ENCODE measurements at places on chromosomes 2 and 18. TPM values are rescaled to one million over a fixed set of nuclear protein-coding genes. Genes with fewer than 3 reads are reported as not detected.
A peak's percentile ranks its signal among the peaks of the same experiment; 100 is the strongest.

DNA sequence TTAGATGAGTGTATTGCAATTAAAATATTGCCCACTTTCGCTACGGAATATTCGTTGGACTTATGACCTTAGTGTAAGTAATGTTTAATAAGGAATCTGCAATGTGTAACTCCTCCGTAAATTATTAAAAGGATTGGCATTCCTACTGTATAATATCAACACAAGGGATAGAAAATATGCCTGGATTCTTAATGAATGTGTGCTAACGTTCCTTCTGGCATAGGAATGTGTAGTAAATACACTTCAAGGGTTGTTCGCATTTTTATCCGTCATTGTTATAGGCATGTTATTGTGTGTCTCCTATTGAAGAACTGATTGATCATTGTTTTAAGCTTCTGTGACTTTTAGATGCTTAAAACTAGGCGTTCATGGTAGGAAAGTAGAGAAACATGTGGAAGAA lies 134.5 kb downstream of the NEDD4L start:
- no peak for DNase-seq

DNA sequence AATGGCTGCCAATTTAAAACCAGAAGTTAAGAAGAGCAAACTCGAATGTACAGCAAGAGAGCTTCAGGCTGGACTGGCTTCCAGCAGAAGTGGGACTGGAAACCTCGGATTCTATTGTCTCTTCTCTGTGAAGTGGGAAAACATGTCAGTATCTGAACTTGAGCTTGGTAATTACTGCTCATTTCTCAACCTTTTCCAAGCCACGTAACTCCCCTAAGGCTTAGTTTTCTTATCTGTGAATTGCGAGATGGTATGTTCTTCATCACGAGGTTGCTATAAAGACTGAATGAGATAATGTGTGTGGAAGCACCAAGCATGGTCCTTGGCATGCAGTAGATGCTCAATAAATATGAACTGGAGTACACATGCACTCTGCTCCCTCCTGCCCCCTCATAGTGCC lies 259.4 kb upstream of the SPRED2 start:
- DNase-seq: no peak

GRCh38 chr18:59788791-59789106 lies 91.5 kb upstream of the CCBE1 start:
- DNase-seq: no peak

Gene ZNF396
- 0.74 TPM for total RNA-seq

GRCh38 chr2:85830645-85831044 lies 58.1 kb downstream of the ST3GAL5 start:
- no peak for DNase-seq

GRCh38 chr18:69588301-69588700 lies 187.6 kb downstream of the DOK6 start:
- DNase-seq: no peak

GRCh38 chr2:226792155-226792881 lies 7.3 kb downstream of the IRS1 start:
- DNase-seq: no peak

- peak; percentile 52 for DNase-seq
These were observed 46.6 kb upstream of the TANC1 start for GRCh38 chr2:158921599-158922408.

DNA sequence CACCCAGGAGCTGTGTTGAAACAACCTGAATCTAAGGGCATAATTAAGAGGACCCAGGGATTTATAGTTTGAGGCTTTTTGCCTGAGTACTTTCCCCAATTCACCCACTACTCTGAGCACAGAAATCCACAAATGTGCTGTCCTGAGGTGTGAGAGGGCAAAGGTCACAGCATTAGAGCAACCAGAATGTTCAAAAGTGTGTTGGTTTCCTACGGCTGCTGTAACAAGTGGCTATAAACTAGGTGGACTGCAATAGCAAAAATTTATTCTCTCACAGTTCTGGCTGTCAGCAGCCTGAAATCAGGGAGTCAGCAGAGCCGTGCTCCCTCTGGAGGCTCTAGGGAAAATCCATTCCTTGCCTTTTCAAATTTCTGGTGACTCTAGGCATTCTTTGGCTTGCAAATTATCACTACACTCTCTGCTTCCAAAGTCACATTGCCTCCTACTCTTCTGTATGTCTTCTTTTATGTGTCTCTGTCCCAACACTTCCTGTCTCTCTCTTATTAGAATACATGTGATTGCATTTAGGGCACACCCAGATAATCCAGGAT lies 91.4 kb upstream of the TACR1 start:
- no peak for DNase-seq

Gene STK11IP
- total RNA-seq: 24.1 TPM

Gene IHH
- not detected for total RNA-seq

GRCh38 chr2:201523506-201523905 lies 72.0 kb downstream of the STRADB start:
- DNase-seq: no peak

- DNase-seq: no peak
These were observed 57.6 kb upstream of the NOSTRIN start for GRCh38 chr2:168744844-168745243.

Gene PCARE
- not detected for total RNA-seq

Gene GPR35
- total RNA-seq: not detected

DNA sequence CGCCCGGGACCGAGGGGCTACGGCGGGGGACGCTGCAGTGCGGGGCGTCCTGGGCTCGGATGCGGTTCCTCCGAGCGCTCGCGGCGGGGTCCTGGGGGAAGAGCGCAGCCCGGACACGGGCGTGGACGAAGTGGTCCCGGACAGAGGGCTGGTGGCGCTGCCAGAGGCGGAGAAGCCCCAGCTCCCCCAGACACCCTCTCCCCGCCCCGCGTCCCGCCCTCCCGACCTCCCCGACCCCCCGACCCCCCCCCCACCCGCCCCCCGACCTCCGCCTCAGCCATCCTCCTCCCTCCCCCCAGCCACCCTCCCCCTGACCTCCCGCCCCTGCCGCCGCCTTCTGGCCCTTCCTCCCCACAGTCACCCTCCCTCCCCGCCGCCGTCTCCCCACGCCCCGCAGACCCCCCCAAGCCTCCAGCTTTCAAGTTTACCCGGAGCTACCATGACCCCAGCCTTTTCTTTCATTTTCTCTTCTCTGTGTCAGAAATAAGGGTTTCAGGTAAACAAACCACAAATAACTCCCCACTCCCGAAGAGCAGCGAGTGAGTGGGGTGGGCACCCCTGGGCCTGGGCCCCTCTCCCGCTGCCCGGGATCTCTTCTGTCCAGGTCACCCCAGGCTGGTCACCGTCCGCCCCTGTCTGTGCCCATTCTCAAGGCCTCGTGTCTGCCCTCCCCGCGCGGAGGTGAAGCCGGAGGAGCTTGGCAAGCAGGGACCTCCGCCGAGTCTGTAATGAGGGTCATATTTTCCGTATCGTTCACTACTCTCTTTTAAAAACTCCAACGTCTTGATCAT lies 5.1 kb downstream of the NFATC1 start:
- no peak for DNase-seq

- no peak for DNase-seq
These were observed 1.6 kb upstream of the RAMP1 start for GRCh38 chr2:237857791-237858190.

DNA sequence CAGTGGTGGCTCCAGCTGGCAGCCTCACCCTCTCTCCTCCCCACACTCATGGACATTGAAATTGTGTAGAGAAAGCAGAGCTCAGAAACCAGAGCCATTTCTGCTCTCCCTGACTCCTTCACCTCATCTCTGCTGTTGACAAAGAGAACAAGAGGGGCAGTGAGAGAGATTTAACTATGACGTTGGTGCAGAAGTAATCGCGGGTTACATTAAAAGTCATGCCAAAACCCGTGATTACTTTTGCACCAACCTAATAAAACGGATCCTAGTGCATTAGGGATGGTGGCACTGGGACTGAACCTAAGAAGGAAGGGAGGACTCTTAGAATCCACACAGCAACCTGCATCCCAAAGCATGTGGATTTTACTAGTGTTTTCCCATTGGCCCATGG lies 113.3 kb upstream of the CDC42EP3 start:
- no peak for DNase-seq

Gene ALK
- 0.09 TPM for total RNA-seq

Gene TMEM214
- total RNA-seq: 49.7 TPM

Gene EDAR
- not detected for total RNA-seq

DNA sequence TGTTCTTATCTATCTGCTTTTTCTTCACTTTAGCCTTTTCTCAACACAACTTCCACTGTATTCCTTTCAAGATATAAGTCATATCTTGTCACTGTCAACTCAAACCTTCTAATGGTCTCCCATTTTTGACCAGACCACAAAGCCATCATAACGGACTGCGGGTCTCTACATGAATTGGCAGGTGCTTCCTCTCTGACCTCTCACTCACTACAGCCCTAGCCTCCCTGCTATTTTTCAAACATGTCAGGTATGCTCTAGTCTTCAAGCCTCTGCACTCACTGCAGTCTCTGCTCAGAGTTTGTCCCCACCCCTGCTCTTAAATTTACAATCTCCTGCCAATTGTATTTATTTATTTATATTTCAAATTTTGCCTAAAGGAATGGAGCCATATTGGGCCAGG lies 858.1 kb downstream of the TRIB2 start:
- DNase-seq: no peak

Gene NGEF
- 3.2 TPM for total RNA-seq

- peak; percentile 38 for DNase-seq
These were observed 17.0 kb downstream of the CHMP1B start for GRCh38 chr18:11868230-11868629.

DNA sequence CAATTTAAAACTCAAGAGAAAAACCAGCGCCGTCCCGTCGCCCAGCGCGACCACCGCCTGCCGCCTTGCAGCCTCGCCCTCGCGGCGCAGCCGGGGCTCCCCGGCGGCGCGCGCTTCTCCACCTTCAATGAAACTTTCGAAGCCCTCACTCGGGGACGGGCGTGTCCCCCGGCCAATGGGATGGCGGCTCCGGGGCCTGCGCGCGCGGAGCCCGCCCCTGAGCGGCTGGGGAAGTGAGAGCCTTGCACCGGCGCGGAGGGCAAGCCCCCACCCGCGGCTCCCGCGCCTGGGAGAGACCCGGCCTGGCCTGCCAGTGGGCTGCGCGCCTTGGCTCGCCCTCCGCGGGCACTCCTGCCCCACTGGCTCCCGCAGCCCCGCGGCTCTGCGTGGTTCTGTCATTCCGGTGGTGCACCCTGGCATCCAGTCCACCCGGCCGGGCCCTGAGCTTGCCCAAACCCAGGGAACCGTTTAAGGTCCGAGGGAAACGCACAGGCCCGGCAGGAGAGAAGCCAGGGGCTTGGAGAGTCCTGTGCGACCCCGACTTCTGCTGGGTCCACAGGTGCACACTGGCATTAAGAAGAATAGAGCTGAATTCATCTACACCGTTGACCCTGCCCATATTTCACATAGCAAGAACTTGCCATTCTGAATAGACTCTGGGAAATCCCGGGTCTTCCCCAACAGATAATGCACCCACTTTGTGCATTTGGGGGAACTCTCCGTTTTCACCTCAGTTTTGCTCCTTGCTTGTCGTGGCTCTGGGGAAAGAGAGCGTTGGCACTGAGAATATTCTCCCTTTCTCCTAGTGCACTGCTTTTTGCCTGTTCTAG lies at the start of gene PIEZO2:
TSS of gene PIEZO2 (minus strand) at position 129 of the 830 bp plus-strand sequence. CDS start 981 bp downstream, outside the sequence.
- peak; percentile 92 for DNase-seq

Gene CAPG
- 78.6 TPM for total RNA-seq

DNA sequence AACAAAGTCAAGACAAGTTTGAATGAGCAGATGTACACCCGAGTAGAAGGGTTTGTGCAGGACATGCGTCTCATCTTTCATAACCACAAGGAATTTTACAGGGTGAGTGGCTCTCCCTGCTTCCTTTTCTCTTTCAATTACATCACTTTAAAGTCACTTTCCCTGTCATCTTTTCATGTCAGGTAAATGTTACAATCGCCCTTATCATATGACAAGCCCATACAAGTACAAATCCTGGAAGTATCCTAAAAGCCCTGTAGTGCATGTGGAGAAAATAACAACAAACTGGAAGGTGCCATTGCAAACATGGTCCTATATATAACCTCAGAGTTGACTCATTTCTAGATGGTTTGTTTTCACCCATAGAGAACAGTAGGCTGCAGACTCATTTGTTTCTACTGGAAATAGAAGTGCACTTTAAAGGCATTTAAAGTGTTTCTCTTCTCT lies 126.0 kb downstream of the SP100 start:
- no peak for DNase-seq

DNA sequence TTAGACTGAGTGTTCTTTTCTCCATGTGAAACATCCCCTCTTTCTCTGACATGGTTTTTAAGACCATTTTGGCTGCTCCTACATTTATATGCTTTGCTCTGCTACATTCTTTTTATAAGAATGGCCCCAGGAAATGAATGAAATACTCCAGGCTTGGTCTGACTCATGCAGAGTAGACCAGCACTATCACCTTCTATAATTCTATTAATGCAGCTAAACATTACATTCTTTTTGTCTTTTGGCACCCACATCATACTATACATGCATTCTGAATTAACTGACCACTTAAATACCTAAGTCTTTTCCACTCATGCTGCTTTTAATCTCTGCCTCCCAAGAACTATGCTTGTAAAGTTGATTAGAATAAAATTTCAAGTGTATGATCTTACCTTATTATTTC lies 94.1 kb downstream of the AAK1 start:
- no peak for DNase-seq

Gene INHBB
- 0.23 TPM for total RNA-seq

GRCh38 chr2:48397846-48398245 lies 132.1 kb upstream of the STON1 start:
- no peak for DNase-seq

Gene TRIM54
- total RNA-seq: 4.2 TPM

All from H1 (cell line).